ENCODE measurements at places on chromosomes 11 and 22. TPM values are rescaled to one million over a fixed set of nuclear protein-coding genes. Genes with fewer than 3 reads are reported as not detected.

Gene OR8G5
- not detected for total RNA-seq

Gene FGF4
- total RNA-seq, result not detected

Gene OR51I1
- not detected for total RNA-seq

Gene UBXN1
- total RNA-seq, result 103 TPM

Gene KDELR3
- 172 TPM for total RNA-seq

Gene EHF
- under 0.01 TPM for total RNA-seq

Gene HTR3B
- total RNA-seq, result not detected

Gene FAM118A
- 30.4 TPM for total RNA-seq

Gene MFNG
- total RNA-seq, result 0.86 TPM

Gene ARHGAP32
- total RNA-seq, result 11.9 TPM

Gene FADS2
- total RNA-seq, result 70.4 TPM

Gene MS4A3
- total RNA-seq, result not detected
